ENCODE measurements at places on chromosomes 1 and 21. TPM values are rescaled to one million over a fixed set of nuclear protein-coding genes. Genes with fewer than 3 reads are reported as not detected.

Gene ADAMTS5
- 1.1 TPM for total RNA-seq

Gene AMY1C
- total RNA-seq, result not detected

Gene CHI3L1
- total RNA-seq, result 0.28 TPM

Gene C1orf87
- total RNA-seq, result not detected

Gene FMO3
- not detected for total RNA-seq

Gene OR2L2
- not detected for total RNA-seq

Gene IQGAP3
- 13.6 TPM for total RNA-seq

Gene PDZK1IP1
- not detected for total RNA-seq

Gene DYNLT5
- 0.18 TPM for total RNA-seq

GRCh38 chr1:147547065-147547464 is 5.8 kb downstream of the BCL9 start:
- no peak for DNase-seq

DNA sequence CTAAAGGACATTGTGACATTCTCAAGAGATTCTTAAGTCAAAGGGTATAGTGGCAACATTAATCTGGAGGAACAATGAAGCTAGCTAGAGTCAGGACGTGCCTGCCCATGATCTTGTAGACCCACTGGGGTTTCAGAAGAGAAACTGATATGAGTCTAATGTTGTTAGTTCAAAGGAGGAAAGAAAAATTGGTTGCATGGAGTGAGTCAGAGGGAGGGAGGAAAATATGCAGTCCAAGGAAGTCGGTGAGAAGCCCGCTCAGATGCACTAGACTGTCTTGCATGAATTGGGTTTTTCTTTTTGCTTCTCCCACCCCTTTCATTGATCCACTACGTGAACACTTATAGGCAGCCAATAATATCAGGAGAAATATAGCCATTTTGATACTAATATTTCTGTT is 53.8 kb upstream of the SYT14 start:
- peak; percentile 66 for DNase-seq

DNA sequence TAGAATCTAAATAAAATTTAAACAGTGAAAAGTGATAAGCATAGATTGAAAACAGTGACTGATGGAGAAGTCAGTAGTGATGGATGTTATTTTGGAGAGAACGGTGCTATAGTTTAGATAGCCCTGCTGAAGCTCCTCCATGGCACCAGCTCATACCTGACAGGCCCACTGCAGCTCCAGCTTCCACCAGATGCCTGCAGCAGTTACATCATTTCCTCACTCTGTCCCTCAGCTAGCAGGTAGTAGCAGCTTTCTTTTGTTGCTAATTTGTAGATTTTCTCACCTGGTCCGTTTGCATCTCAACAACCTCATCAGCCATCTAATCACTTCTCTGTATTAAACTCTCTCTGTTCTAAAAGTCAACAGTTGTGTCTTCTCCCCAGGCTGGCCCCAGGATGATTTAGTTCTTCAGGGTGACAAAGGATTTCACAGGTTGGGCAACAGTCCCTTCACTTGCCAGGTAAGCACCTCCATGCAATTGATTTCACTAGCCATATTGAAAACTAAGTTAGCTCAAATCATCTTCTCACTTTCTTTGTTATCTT is 128.3 kb downstream of the LMX1A start:
- DNase-seq, result no peak

DNA sequence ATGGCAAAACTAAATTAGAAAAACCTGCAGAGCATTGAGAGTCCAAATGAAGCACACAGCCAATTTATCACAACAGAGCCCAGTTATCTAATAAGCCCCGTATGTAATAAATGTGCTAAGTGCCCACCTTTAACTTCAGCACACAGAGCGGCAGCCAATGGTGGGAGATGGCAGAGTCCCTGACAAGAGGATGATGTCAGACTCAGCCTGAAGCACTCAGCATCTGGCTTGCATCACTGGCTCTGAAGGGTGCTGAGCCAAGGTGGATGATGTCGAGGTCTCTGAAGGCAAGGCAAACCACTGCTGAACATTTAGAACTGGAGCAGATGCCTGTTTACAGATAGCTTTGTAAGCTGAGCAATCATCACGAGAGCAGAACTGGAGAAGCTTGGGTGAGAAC is 118.3 kb downstream of the NUF2 start:
- no peak for DNase-seq

- no peak for DNase-seq
These were observed 7.4 kb downstream of the SPRR5 start for GRCh38 chr1:152954436-152954835.

DNA sequence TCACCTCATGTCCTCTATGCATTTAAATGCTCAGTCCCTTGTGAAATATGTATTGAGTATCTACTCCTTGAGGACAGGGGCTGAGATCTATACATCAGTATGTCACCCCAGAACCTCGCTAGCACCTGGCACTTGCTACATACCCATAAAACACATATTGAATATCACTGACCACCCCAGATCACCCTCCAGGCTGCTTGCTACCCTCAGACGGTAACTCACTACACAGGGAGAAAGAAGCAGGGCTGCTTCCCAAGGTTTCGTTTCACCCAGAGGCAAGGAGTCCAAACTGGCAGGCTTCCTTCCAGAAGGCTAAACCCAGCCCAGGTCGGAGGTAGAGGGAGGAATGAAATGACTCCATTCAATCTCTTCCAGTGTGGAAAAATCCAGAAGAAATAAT is 8.5 kb downstream of the INKA2 start:
- no peak for DNase-seq

DNA sequence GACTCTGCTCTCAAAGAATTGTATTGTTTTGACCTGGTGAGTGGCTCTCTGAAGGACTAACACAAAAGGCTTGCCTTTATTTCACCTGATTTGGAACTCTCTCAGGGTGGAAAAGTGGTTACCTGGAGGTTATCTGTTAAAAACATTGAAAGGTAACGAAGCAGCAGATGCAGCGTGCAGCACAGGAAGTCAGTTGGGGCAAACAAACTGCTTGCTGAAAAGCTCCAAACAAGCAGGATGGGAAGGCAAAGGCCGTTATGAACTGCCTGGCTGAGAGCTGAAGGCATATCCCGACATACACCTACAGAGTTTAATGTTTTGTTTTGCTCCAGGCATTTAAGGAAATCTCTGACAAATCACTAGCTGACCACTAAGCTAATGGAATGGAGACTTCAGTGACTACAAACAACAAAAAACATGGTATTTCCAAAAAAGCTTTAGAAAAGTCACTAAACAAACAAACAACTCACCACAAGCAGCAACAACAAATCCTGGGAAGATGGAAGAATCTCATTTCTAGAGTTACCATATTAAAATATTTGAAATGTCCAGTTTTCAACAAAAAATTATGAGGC is 44.3 kb upstream of the BATF3 start:
- DNase-seq, result no peak

GRCh38 chr1:226568077-226568831 is 19.7 kb downstream of the STUM start:
- DNase-seq, result no peak

GRCh38 chr21:36456729-36457414 is 23.1 kb downstream of the CLDN14 start:
- no peak for DNase-seq

- DNase-seq, result no peak
These were observed 13.8 kb upstream of the NPPB start for GRCh38 chr1:11872545-11872944.

DNA sequence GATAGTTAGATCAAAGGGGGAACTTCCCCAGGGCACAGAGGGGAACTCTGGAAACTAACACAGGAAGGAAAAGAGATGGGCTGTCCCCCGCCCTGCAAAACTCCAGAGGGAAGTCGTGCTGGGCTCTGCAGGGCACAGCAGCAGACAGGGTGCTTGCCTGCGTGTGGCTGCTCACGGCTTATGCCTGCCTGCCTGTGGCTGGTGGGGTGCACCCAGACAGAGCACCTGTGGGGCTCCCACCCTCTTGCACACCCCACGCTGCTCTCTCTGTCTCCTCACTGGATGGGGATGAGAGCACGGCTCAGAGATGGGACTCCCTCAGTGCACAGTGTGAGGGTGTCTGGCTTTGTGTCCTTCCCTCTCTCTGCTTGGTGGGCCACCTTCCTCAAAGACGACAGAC is 13.5 kb upstream of the ETV3L start:
- DNase-seq, result no peak

GRCh38 chr1:203031467-203031866 is 5.2 kb downstream of the PPFIA4 start:
- no peak for DNase-seq

GRCh38 chr1:17723684-17724083 is 31.4 kb upstream of the ACTL8 start:
- DNase-seq, result no peak

Data from IMR-90 (cell line).